ENCODE measurements at places on chromosomes 4 and X. TPM values are rescaled to one million over a fixed set of nuclear protein-coding genes. Genes with fewer than 3 reads are reported as not detected.

Gene HTN1
- total RNA-seq, result not detected

Gene SPANXC
- not detected for total RNA-seq

Gene TRMT10A
- total RNA-seq, result 1.8 TPM

Gene CFAP47
- total RNA-seq, result 0.10 TPM

Gene SYTL5
- total RNA-seq, result not detected

Gene CXCL1
- total RNA-seq, result 9.3 TPM

Gene SH3BP2
- 134 TPM for total RNA-seq

Gene TIGD4
- total RNA-seq, result under 0.01 TPM

Gene TMEM131L
- 143 TPM for total RNA-seq

Gene ASB12
- total RNA-seq, result 0.10 TPM

Gene SRPX
- total RNA-seq, result 0.10 TPM

Gene MCF2
- total RNA-seq, result 1.4 TPM

Gene KCTD8
- total RNA-seq, result not detected

Gene GSX2
- not detected for total RNA-seq

Gene STPG2
- total RNA-seq, result 0.73 TPM

Gene BMP15
- not detected for total RNA-seq

Gene FDCSP
- not detected for total RNA-seq

Gene PPP1R2C
- 6.0 TPM for total RNA-seq

Gene ARMCX2
- total RNA-seq, result 0.94 TPM

Gene SLC6A14
- total RNA-seq, result not detected

Gene TMEM156
- total RNA-seq, result 6.9 TPM

Gene TCEAL6
- total RNA-seq, result not detected

Gene GLUD2
- total RNA-seq, result 0.84 TPM

Gene COL4A5
- total RNA-seq, result not detected

Gene EDA2R
- total RNA-seq, result 0.10 TPM

Gene ANKRD50
- 1.7 TPM for total RNA-seq

Gene STS
- 3.3 TPM for total RNA-seq

Gene MTMR8
- total RNA-seq, result 4.7 TPM

Gene STOX2
- under 0.01 TPM for total RNA-seq

Gene PABPC1L2A
- total RNA-seq, result not detected

Gene GUCY1B1
- total RNA-seq, result 12.5 TPM

Gene KLB
- total RNA-seq, result under 0.01 TPM

Gene ARHGAP36
- not detected for total RNA-seq

Gene AR
- 0.10 TPM for total RNA-seq

Gene FATE1
- total RNA-seq, result not detected

Gene HS6ST2
- total RNA-seq, result not detected

Gene GYPE
- 0.10 TPM for total RNA-seq

Gene UGDH
- 2.2 TPM for total RNA-seq

Gene DHRSX
- 11.0 TPM for total RNA-seq

Gene CENPVL1
- total RNA-seq, result not detected

Gene HPSE
- 9.4 TPM for total RNA-seq

Gene GAGE1
- total RNA-seq, result 0.10 TPM

Gene DMD
- total RNA-seq, result 2.4 TPM

Gene TMPRSS11A
- not detected for total RNA-seq

Gene P2RY10
- total RNA-seq, result 140 TPM

Gene DMRTC1
- not detected for total RNA-seq
